ENCODE measurements at places on chromosomes 7 and 10.

DNA sequence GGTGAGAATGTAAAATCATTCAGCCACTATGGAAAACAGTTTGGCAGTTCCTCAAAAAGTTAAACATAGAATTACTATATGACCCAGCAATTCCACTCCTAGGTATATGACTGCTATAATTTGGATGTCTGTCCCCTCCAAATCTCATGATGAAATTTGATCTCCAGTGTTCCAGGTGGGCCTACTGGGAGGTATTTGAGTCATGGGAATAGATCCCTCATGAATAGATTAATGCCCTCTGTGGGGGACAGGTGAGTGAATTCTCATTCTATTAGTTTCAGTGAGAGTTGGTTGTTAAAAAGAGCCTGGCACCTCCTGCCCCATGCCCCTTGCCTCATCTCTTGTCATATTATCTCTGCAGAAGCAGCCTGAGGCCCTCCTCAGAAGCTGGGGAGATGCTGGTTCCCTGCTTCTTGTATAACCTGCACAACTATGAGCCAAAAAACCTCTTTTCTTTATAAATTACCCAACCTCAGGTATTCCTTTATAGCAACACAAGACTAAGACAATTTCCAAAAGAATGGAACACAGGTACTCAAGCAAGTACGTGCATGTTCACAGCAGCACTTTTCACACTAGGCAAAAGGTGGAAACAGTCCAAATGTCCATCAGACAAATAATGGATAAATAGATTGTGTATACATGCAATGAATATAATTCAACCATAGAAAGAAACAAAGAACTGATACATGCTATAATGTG lies 8.8 kb upstream of the SLC25A28 start:
- no peak for DNase-seq

DNA sequence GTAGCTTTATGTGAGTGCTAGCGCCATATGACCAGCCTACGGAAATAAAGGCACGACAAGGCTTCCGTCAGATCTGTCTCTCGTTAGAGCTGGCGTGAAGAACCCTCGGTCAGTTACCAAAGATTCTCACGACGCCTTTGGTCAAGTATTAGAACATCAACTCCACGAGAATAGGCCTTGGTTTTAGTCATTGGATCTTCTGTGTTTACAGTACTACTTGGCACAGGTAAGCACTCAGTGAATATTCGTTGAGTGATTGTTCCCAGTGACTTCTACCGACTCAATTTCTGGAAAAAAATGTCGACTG lies 316 bp downstream of the RBM48 start:
- DNase-seq = no peak

GRCh38 chr10:49310460-49310859 lies 11.5 kb downstream of the C10orf71 start:
- no peak for DNase-seq

DNA sequence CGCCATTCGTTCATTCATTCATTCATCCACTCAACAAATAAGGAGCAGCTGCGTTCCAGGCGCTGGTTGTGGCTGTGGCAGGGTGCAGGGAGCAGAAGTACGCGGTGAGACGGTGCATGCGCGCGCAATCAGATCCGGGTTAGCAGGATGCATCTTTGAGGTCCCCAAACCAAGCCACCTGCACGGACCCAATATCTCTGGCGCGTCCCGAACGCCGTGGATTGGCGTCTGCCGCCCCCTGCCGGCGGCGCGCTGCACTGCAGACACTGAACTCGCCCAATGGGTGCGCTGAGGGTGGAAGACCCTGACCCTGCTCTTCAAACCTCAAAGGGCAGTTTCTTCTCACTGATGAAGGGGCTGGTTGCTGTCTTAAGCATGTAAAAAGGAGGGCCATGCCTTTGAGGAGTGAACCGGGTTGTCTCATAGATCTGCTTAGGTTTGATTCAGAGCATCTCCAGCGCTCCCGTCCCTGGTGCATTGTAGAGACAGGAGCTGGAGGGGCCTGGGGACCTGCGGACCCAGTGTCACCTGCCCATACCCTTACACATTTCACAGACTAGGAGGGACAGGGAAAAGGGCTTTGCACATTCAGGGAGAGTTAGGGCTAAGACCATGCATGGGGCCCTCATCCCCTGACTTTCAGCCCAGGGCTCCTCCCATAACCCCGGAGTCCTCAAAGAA lies 102.5 kb downstream of the RAMP3 start:
- DNase-seq = no peak

GRCh38 chr10:119942973-119943372 lies 50.4 kb downstream of the SEC23IP start:
- DNase-seq = no peak

- no peak for DNase-seq
These were observed 67.0 kb downstream of the ITGA8 start for GRCh38 chr10:15652757-15653156.

GRCh38 chr10:51643734-51644133 lies 55.7 kb downstream of the CSTF2T start:
- no peak for DNase-seq

- DNase-seq = no peak
These were observed 38.1 kb downstream of the TMEM130 start for GRCh38 chr7:98831641-98832221.

DNA sequence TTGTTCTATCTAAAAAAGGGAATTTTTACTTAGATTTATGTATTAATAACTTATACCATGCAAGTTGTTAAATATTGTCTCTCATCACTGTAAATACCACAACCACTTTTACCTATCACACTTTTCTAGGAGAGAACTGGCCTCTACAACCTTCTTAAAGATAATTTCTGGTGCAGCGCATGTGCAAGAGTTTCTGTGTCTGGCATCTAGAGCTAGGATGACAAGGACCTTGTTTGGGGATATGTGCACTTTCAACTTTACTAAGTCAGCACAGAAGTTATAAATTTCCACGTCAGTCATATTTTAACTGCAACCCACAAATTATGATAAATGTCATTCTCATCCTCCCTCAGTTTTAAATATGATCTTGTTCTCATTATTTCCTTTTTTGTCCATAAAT lies 156.9 kb upstream of the ADCY1 start:
- no peak for DNase-seq

DNA sequence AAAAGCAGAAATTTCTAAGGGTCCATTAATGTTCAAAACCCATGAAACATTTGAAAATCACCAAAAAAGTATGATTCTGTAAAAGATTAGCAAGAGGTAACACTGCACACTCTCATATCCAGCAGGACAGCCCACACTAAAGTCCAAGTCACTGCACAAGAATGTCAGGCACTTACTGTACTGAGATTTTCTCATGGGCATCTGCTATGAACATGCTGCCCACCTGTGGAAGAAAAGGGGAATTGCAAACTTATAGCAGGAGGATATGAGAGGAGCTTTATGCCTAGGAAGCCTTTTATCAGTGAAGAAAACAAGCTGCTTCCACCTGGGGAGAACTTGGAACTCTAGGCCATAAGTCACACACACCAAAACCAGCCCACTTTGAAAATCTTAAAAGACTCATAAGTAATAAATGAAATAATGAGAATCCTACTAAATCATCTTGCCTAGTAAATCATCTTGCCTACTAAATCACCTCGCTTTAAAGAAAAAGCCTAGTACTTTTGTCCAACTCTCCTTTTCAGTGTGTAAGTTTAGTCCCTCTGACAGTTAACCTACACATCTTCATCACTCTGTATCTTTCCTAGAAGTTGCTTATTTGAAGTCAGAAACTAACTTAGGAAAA lies 46.1 kb downstream of the ARMH3 start:
- peak; percentile 57 for DNase-seq

- DNase-seq = no peak
These were observed 24.0 kb downstream of the PKD1L1 start for GRCh38 chr7:47924266-47924665.

- DNase-seq = no peak
These were observed 18.5 kb downstream of the RFC2 start for GRCh38 chr7:74235518-74236268.

DNA sequence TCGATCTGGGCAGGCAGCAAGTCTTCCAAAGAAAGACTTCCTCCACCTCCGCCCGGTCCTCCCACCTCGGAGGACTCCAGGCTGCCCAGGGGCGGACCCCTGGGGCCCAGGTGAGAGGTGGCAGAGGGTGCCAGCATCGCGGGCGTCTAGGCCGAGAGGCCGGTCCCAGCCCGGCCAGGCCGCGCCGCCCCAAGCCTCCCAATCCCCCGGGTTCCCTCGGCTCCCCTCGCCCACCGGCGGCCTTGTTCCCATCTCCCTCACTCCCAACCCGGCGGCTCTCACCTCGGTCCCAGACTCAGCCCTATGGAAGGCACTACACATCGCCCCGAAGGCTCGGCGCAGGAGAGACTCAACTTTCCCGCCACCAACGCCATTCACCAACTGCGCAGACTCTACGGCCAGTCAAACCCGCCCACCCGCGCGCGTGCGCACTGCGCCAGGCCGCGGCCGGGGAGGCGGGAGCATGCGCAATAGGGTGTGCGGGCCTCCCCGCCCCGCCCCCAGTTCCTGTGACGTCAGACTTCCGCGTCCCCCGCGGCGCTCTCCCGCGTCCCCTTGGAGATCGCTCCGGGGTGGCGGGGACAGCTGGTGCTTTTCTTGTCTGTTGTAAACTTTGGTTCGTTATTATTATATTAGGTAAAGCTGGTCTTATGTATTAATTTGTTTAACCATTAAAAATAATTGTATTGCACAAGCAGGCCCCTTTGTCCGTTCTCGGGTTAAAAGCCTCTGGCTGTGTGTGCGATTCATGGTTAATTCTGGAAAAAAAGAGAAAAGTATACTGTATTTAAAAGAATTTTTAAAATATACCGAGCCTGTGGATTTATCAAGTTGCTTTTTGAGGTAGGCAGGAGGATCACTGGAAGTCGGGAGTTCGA lies at the start of gene XRCC2:
Gene XRCC2 (minus strand): TSS at position 383 of the 878 bp plus-strand sequence. CDS start 62 bp downstream, at position 321.
- peak; percentile 94 for DNase-seq

DNA sequence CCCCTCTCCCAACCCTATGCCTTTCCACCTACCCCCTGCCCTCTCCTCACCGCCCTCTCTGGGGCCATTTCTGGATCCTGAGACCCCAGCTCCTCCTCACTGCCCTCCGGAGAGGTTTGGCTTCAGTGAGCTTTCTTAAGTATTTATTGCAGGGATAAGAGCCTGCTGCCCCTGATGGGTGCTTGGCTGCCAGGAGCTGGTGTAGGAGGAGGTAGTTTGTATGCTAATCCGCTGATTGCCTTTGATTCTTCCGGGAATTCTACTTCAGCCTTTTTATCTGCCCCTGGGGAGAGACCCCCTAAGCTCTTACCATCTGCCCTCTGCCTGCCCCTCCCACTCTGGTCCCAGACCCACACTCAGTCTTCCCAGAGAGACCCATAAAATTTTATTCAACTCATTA lies 263.5 kb upstream of the PODXL start:
- DNase-seq = no peak

- DNase-seq = no peak
These were observed 125.6 kb downstream of the CELF2 start for GRCh38 chr10:11143242-11143641.

DNA sequence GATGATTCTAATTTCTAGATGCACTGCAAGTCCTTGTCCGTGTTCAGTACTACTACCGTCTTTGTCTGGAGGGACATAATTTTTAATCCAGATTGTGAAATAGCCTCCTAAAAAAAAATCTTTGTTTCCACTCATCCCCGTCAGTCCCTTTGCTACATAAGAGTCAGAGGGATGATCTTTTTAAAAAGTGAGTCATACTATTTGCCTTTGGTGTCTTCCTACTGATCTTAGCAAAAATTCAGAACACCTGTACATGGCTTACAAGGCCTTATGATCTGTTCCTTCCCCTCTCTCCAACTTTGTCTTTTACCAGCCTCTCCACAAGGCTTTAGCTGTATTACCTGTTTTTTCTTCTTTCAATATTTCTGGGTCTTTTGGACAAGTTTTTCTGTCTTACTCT lies 173.5 kb downstream of the MLLT10 start:
- DNase-seq = no peak

DNA sequence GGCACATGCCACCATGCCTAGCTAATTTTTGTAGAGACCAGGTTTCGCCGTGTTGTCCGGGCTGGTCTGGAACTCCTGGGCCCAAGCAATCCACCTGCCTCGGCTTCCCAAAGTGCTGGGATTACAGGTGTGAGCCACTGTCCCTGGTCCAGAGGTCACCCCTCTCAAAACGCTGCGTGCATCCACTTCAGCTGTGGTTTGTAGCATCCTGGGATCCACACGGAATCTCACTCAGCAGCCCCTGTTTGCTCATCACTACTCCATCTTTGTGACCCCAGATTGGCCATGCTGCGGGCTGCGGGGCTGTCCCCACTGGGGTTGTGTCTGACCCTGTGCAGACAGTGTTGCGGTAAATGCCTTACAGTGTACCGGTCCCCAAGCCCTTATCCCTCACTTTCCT lies 3.5 kb downstream of the INPP5A start:
- DNase-seq = no peak

DNA sequence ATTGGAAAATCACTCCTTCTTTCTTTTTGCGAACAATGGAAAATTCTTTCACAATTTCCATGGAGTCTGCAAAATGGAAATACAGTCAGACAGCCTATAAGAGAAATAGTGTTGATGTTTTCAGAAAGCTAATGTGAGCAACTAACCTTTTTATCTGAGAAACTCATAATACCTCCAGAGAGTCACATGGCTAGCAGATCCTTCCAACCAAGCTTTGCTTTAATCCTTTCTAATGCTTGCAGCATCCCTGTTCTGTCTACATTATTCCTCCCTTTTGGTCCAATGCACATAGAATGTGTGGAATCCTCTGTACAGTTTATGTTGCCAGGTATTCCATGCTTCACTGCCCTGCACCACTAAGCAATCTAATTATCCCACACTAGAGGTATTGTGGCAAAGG lies 717.5 kb upstream of the LRRN3 start:
- no peak for DNase-seq

- no peak for DNase-seq
These were observed 150.1 kb upstream of the KLF6 start for GRCh38 chr10:3935141-3935540.

- DNase-seq = no peak
These were observed 110.6 kb downstream of the LSM5 start for GRCh38 chr7:32379510-32380112.

GRCh38 chr7:98807068-98808048 lies 62.5 kb downstream of the TMEM130 start:
- DNase-seq = no peak

GRCh38 chr10:109037978-109038377 lies 885.3 kb downstream of the XPNPEP1 start:
- no peak for DNase-seq

All from head of caudate nucleus (tissue), 42 donors.